ENCODE measurements at places on chromosomes 12 and 14. TPM values are rescaled to one million over a fixed set of nuclear protein-coding genes. Genes with fewer than 3 reads are reported as not detected.

- DNase-seq: no peak
These were observed 10.1 kb downstream of the A2ML1 start for GRCh38 chr12:8832500-8832899.

DNA sequence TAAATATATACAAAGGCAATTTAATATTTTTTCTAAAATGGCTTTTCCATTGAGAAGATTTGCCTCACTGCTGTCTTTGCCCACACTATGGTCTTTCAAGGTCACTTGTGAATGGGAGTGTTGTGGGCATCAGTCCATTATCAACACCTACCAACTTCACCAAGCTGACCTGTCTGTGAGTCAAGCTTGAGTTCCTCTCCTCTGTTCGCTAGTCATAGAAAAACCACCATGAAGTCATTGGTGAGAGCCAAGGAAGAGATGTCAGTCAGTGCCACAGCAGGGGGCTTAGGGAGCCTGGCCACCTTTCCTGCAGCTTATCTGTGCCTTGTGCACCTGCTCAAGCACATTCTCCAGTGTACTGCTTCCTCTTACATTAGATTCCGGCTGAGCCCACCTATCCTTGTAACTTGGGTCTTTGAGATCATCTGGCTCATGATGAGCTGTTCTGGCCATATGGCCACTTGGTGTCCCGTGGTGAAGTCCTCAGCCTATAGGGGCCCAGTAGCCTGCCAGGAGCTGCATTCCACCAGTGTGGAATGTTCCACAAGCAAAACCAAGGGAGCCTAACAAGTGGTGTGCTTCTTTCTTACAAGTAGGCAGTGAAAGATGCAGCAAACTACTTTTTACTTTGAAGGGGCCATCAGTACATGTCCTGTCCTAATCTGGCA is 80.8 kb upstream of the C12orf71 start:
- DNase-seq: no peak

- DNase-seq: no peak
These were observed 7.3 kb downstream of the VAMP1 start for GRCh38 chr12:6463216-6463615.

DNA sequence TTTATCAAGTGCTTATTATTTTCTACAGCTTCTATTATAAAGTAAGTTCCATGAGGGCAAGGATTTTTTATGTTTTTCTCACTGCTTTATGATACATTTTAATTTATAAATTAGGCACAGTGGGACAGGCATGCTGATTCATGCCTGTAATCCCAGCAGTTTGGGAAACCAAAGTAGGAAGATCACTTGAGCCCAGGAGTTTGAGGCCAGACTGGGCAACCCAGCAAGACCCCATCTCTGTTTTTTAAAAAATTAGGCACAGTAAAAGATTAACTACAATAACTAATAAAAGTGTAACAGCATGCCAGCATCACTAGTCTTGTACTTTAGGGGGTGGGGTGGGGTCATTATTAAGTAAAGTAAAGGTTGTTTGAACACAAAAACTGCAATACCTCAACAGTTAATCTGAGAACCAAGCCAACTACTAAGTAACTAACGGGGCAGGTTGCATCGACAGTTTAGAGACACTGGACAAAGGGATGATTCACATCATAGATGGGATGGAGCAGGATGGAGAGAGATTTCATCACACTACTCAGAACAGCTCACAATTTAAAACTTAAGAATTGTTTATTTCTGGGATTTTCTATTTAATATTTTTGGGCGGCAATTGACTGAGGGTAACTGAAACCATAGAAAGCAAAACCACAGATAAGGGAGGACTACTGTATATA is 119.5 kb downstream of the PLEKHA5 start:
- no peak for DNase-seq

- DNase-seq: no peak
These were observed 101.4 kb upstream of the ADAMTS20 start for GRCh38 chr12:43653289-43653915.

SETD1B gene
- polyA plus RNA-seq: 0.75 TPM

OTUB2 gene
- 0.08 TPM for polyA plus RNA-seq

ADCY4 gene
- polyA plus RNA-seq: not detected
